ENCODE measurements at places on chromosomes 3 and 15. TPM values are rescaled to one million over a fixed set of nuclear protein-coding genes. Genes with fewer than 3 reads are reported as not detected.

The PAK2 gene
- total RNA-seq: 39.7 TPM

- no peak for DNase-seq
These were observed 141.4 kb downstream of the TFG start for GRCh38 chr3:100850701-100851100.

The CHRM5 gene
- 0.09 TPM for total RNA-seq

The LARP6 gene
- 38.0 TPM for total RNA-seq

The AADACL2 gene
- 0.10 TPM for total RNA-seq

The OCA2 gene
- total RNA-seq: 1.4 TPM

DNA sequence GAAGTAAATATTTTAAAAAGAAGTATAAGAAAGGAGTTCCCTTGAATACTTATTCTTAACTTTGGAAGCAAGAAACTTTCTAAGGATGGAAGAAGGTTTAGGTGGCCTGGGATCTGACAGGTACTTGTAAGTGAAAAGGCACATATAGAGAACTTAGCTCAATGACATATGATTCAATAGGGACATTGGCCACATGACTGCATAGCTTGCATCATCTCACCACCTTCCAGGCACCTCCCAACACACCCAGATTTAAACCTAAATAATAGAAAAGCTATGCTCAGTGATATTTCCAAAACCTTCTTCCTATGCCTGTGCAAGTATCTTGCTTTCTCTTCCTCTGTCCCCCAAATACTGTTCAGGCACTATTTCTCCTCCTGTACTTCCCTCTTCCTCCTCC, 4.7 kb upstream of the P2RY1 start:
- no peak for DNase-seq

DNA sequence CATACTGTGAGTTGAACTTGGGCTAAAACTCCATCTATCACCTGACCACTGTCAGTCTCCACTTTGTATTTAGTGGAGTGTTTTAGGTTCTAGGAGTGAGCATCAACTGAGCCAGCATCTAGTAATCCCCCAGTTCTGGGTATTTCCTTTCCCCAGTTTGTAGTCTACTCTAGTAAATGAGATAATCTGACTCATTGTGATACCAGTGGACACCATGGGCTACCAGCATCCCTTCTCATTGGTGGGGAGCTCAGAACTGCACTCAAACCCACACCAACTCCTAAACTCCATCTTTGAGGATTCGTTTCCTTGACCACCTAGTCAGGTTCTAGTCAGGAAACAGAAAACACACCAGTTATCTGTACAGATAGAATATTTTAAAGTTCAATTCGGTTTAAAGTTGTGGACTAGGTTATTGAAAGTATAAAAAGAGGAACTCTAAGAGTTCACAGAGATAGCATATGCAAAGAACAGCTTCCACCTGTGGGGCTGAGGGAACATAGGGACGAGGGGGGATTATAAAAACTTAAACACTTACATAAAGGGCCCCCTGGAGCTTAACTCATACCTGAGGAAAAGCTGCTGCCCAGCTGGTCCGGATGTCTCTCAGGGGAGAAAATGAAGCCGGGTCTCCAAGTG, 36.0 kb downstream of the LEO1 start:
- DNase-seq: no peak

DNA sequence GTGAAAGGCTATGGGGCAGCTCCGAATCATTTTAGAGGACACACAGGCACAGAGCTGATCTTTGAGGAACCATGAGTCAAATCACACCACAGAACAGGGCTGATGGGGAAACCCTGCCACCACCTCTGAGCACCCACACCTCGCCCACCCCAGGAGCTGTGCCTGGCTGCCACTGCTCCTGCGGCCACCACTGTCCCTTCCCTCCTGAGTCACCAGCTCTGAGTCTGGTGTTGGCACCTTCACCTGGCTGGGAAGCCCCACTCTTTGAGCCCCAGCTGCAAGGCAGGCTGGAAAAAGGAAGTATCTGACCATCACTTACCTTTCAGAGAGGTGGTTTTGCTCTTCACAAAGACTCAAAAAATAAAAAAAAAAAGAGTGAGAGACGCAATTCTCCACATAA, 63.6 kb upstream of the MEF2A start:
- no peak for DNase-seq

The LRRIQ4 gene
- total RNA-seq: not detected

- DNase-seq: no peak
These were observed 249.3 kb upstream of the ZNF717 start for GRCh38 chr3:76034649-76035048.

The TGM4 gene
- total RNA-seq: not detected

- no peak for DNase-seq
These were observed 230.0 kb downstream of the ADAMTS9 start for GRCh38 chr3:64457811-64458210.

The BFSP2 gene
- not detected for total RNA-seq

DNA sequence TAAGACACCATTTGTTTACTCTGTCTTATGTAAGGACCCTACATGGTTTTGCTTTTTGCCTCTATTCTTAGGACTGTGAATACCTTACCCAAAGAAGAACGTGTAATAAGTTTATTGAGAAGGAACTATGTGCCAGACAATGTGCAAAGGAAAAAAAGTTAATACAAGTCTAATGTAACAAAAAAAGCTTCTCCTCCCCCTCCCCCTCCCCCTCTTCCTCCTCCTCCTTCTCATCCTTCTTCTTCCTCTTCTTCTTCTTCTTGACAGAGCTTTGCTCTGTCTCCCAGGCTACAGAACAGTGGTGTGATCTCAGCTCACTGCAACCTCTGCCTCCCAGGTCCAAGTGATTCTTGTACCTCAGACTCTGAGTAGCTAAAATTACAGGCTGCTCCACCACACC, 50.9 kb upstream of the MITF start:
- DNase-seq: no peak
